ENCODE measurements at places on chromosomes 3 and 15.

- no peak for DNase-seq
Measured at GRCh38 chr3:105399611-105400010, 32.9 kb downstream of the ALCAM start.

- DNase-seq = no peak
Measured at GRCh38 chr3:61666615-61667330, 105.4 kb downstream of the PTPRG start.

DNA sequence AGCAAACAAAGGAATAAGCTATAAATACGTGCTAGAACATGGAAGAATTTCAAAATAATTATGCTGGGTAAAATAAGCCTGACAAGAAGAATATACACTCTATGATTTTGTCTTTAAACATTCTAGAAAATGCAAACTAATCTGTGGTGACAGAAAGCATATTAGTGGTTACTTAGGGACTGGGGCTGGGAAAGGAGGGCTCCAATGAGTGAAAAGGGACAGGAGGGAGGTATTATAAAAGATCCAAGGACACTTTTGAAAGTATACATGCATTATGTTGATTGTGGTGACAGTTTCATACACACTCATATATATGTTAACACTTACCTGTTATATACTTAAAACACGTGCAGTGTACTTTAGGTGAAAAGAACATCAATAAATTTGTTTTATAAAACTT, 23.0 kb downstream of the MYH15 start:
- no peak for DNase-seq

- DNase-seq = no peak
Measured at GRCh38 chr3:64645243-64645642, 42.6 kb downstream of the ADAMTS9 start.

- no peak for DNase-seq
Measured at GRCh38 chr15:98597666-98598065, 50.7 kb upstream of the IGF1R start.

GRCh38 chr3:126267169-126267975, 87.0 kb upstream of the ALDH1L1 start:
- DNase-seq = no peak

DNA sequence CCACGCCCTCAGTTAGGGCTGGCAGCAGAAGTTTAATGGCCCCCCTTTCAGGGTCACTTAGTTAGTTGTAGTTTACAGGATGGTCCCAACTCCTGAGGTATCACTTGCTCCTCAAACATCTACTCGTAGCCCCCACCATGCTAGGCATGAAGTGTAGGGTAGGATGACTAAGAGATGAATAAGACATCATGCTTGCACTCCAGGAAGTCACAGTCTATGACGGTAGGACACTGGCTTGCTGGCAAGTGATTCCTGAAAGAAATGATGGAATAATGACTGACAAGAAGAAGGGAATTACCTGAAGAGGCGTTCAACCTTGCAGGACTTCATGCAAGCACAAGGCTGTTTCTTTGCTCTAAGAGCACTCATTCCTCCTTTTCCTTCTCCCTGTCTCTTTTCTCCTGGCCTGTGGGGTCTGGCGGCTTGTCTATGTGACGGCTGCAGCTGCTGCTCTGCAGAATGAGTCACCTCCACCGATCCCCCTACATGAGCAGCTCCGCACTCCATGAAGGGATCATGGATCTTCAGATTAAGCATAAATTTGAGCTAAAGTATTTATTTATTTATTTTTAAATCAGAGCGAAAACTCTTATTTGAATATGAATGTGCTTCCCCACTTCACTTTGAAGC, 82.9 kb upstream of the BOC start:
- no peak for DNase-seq

GRCh38 chr3:108123326-108123725, 32.5 kb upstream of the CD47 start:
- no peak for DNase-seq

- peak; percentile 34 for DNase-seq
Measured at GRCh38 chr3:151086484-151087456, 1.3 kb downstream of the MED12L start.
